Occipital lobe (tissue), 3 donors: ENCODE measurements at places on chromosomes 6 and 20. TPM values are rescaled to one million over a fixed set of nuclear protein-coding genes. Genes with fewer than 3 reads are reported as not detected.

DNA sequence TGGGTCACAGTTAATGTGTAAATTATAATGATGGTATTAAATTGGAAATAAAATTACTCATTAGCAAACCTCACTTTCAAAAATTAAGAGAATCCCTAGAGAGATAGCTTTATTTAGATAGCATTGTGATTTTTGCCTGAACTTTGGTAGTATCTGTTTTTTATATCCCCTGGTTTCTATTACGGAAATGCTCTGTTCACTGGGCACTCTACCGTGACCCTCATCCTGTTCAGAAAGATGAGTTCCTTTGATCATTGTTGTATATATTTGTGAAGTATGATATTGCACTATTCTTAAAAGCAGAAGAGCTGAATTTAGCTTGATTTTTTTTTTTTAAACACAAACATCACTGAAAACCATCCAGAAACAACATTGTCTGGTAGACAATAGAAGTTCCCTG, 1143.8 kb upstream of the MAP3K7 start:
- no peak for DNase-seq

DNA sequence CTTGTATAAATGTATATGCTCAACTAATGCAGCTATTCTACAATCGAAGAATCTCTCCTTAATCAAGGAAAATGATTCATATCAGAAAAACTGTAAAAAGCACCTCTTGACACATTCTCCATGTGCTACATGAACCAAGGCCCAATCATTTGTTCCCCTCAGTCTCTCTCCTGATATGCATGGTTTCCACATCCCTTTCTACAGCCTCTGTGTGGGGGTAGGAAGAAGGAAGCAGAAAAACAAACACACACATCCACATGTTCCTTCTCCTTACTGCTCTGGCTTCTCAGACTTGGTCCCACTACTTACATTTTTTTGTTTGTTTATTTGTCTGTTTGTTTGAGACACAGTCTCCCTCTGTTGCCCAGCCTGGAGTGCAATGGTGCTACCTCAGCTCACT, 510.5 kb downstream of the PRKN start:
- no peak for DNase-seq

DNA sequence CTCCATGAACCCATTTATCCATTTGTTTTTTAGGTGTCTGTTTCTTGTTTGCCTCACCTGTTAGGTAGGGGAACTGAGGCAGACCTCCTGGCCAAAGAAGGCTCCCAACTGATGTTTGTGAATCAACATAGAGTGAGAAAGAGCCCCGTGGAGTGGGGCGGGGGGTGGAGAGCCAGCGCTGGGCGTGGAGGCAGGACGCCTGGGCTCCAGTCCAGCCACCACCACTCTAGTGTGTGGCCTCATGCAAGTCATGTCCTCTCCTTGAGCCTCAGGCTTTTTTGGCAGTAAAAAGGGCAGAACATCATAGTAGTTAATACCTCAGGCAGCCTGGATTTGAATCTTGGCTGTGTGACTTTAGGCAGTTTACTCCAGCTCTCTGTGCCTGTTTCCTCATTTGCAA, 42.2 kb upstream of the SCRT2 start:
- no peak for DNase-seq

DNA sequence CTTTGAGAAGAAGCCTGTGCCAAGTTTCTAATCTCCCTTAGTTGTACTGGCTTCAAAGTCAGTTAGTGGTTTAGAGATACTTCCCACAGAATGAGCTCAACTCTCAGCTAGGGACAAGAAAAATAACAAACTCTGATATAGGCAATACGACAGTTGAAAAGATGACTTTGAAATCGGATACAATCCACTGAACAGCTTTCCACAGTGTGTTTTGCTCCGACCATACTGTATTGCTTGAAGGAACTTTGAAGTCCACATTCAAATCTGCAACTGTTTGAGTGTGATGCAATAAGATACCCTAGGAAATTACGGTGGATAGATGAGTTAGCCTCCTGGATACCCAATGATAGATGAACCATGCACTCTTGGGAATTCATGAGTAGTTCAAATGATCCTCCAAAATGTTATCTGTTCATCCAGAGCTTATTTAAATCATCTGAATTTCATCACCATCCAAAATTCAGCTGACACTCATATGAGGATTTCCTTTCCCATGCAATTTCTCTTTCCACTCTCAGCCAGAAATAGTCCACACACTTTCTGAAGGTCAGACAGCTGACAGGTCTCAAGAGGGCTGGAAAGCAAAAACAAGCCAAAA, 443.8 kb downstream of the HAO1 start:
- no peak for DNase-seq

DNA sequence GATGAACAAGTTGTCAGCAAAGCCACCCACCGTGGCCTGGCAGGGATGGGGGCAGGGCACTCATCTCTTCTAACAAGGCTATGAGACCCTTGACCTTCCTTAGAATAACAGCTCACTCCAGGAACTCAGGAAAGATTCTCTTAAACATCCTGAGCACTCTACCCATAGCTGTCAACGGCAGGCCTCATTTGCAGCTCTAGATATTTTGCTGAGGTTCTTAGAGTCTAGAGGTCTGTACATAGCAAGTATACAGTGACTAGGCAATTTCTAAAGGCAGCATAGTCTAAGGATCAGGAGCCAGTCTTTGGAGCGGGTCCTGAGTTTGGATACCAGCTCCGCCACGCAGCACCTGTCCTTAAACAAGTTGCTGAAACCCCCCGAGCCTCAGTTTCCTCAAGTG, 11.7 kb downstream of the TRERF1 start:
- DNase-seq, result no peak

DNA sequence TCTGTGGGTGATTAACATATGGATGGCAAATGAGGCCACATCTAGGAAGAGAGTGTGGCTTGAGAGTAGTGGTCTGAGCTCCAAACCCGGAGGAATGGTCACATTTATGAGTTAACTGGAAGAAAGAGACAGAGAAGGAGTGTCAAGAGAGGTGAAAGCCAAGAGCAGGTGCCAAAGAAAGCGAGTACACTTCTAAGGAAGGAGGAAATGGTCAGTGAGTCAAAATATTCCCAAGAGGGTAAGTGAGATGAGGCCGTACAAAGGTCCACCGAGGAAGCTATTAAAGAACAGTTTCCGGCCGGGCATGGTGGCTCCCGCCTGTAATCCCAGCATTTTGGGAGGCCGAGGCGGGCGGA, 104.5 kb upstream of the RNF24 start:
- no peak for DNase-seq

DNA sequence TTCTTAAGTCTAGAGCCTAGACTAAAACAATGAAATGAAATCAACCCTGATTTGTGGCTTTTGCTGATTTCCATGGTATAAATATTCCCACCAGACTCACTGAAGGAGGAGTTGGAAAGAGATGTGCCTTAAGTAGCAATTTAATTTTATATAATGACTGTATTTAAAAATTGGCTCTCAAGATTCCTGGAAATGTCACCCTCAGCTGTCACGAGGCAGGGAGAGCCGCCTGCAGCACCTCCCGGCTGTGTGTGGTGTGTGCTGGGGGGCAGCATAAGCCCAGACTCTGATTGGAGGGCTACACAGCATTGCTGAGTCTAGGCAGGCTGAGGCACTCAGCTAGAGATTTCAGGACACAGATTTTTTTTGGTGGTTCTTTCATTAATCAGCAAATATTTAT, 40.6 kb upstream of the TMEM181 start:
- DNase-seq, result no peak

DNA sequence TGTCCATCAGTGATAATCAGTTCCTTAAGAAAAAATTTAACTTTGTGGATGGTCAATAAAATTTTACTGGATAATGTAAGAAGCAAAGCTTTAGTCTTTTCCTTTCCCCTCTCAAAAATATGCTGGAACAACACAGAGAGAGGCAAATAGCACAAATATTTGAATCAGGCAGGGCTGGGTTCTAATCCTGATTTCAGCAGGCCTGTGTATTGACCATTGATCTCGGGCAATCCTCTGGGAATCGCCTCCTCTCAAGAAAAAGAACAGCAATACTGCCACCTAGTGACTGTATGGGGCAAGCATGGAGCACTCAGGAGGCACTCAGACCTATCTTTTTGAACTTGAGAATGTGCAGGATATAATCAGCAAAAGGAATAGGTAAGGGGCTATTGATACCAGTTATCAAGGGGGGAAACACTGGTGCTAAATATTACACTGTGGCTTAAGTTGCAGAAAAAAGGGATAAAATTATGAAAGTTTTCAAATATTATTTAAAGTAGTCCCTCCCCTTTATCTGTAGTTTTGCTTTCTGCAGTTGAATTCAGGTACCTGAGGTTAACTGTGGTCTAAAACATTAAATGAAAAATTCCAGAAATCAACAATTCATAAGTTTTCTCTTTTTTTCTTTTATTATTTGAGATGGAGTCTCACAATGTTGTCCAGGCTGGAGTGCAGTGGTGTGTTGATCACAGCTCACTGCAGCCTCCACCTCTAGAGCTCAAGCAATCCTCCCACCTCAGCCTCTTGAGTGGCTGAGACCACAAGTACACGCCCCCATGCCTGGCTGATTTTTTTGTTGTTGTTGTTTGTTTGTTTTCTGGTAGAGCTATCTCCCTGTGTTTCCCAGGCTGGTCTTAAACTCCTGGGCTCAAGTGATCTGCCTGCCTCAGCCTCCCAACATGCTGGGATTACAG, 91.8 kb upstream of the NHSL1 start:
- DNase-seq, result no peak

- no peak for DNase-seq
Measured at GRCh38 chr6:45845567-45845966, 170.1 kb downstream of the CLIC5 start.

DNA sequence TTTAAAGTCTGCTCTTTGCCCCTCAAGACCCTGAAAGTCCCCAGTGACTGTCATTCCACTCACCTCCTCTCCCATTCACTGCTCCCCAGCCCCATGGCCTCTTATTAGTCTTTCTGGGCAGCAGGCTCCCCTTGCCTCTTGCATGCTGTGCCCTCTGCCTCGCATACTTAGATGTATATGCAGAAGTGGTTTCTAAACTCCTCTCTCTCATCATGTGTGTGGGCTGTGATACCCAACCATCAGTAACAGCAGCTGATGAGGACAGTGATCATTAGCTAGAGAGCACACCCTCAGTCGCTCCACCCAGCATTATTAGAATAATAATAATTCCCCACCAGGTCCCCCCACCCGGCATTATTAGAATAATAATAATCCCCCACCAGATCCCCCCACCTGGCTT, 14.5 kb downstream of the PKIG start:
- no peak for DNase-seq

DNA sequence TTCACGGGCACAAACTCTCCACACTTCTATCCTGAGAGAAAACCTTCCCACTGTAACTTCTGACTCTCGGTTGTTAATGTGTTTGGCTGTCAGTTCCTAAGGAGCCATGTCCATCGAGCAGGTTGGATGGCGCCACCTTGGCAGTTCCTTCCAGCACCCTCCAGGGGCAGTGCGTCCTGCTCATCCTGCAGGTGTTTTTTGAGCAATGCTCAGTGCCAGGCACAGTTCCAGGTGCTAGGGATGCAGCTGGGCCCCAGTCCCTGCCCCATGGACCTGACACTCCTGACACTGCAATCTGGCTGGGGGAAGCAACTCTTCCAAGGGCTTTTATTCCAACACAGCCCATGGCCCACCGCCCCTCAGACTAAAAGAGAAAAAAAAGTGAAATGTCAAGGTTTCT, 376.4 kb downstream of the PREX1 start:
- DNase-seq, result no peak

DNA sequence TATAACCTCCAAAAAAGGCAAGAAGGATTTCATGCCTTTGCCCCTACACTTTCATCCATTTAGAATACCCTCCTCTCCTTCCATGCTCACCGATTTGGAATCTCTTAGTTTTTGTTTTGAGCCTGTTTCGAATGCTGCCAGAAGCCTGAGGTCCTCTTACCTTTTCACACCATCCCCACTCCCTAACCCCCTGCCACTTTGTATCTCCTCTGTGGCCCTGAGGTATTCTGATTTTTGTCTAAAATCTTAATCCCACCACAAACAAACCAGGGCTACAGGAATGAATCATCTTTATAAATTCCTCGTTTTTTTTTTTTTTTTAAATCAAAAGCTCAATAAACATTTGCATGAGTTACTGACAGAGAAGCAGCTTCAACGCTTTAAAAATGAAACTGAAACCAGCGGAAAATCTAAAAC, 1.6 kb upstream of the RPS12 start:
- DNase-seq, result no peak

GRCh38 chr6:47059216-47059885, 17.2 kb upstream of the ADGRF1 start:
- DNase-seq, result no peak

DNA sequence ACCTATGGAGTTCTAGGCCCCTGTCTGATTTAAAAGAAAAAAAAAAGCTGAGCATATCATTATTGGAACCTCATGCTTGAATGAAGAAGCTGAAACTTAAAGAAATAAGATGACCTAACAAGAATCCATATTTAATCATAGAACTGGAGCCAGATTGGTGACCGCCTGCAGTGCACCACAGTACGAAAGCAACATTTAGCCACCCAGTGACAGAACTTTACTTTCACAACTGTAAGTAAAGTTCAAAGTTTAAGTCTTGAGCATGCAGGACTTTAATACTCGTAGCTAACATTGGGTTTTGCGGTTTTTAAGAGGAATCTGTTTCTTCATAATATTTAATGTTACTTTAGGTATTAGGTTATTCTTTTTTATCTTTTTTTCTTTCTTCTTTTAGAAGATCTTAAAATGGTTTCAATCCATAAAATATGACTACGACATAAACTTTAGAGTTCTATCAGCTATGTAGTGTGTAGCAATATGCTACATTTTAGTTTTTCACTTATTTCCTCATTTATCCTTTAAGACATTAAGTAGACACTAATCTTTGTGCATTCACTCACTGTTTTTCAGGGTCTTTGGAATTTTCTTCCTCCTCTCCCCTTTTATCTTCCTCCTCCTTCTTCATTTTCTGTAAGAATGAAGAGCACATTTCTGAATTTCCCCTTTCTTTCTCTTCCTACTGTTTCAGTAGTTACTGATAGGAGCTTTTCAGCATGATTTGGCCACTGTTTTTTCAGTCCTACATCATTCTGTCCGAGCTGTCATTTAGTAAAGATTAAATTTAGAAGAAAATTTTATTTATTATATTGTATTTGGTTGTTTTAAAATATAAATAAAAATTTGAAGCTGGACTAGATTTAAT, 514.1 kb downstream of the GRIK2 start:
- DNase-seq, result no peak

GRCh38 chr20:33814238-33814712, 3.1 kb downstream of the CHMP4B start:
- no peak for DNase-seq

Gene FRK
- total RNA-seq, result 0.31 TPM

Gene DAAM2
- 14.0 TPM for total RNA-seq

Gene LHFPL5
- total RNA-seq, result 1.1 TPM

Gene BPIFB2
- 0.31 TPM for total RNA-seq

Gene PKIB
- total RNA-seq, result 1.7 TPM
